ENCODE measurements at places on chromosomes 1 and 21.

GRCh38 chr1:62436039-62436465 is 797 bp upstream of the USP1 start:
- no peak for DNase-seq

DNA sequence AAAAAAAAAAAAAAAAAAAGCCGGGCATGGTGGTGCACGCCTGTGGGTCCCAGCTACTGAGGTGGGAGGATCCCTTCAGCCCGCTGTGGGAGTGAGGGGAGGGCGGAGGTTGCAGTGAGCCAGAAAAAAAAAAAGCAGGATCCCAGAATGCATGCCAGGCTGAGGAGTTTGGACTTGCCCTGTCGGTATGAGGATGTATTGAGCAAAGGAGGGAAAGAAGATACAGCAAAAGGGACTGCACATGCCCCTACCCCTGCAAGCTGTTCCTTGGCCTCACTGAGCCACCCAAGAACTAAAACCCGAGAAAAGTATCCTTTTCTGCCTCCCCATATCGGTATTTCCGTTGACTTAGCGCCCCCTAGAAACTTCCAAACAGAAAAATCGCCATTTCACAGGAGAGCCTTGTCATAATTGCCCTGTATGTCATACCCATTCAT is 1.3 kb upstream of the GPATCH4 start:
- no peak for DNase-seq

- no peak for DNase-seq
These were observed 17.3 kb downstream of the CSTB start for GRCh38 chr21:43758811-43759210.

GRCh38 chr1:239237912-239238311 is 148.5 kb upstream of the CHRM3 start:
- no peak for DNase-seq

GRCh38 chr21:25898671-25899070 is 163.9 kb downstream of the GABPA start:
- no peak for DNase-seq

GRCh38 chr1:25688390-25689119 is 72.0 kb downstream of the MAN1C1 start:
- DNase-seq, result no peak

DNA sequence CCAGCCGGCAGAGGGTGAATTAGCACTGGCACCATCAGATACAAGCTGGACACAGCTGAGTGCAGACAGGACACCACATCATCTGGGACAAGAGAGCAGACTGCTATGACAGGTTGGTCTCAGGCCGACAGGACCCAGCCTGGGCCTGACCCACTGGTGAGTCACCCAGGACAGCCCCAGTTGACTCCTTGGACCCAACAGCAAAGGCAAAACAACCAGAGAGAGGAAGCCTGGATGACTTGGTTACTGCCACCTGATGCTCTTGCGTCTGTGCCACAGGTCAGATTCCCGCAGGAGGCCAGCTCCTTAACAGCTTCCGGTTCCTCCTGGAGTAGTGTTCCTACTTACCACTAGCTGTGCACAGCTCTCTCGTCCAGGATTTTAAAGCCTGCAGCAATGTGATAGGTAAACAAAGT is 18.5 kb downstream of the CCN1 start:
- DNase-seq, result no peak

All from CD4-positive, alpha-beta T cell treated with Interleukin-15 for 4 hours (primary cell).